Kidney (tissue), 22 donors: ENCODE measurements at places on chromosomes 2 and 18. TPM values are rescaled to one million over a fixed set of nuclear protein-coding genes. Genes with fewer than 3 reads are reported as not detected.

DNA sequence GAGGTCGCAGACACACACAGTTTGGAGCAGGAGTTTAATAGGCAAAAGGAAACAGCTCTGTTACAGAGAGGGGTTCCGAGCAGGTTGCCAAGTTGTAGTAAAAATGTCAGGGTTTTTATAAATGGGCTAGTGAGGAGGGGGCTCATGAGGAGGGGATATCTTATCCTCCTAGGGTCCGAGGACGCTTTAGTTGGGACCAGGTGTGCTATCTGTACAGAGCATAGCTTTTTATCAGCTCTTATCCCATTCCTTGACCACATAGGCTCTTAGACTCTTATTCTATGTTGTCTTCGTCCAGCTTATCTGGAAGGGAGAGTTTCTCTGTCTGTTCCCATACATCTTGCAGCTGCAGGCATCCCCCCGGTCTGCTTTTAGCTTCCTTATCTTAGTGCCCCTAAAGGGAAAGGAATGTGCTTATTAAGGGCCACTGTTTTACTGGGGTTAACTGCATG lies 44.7 kb downstream of the PDK1 start:
- DNase-seq, result no peak

The MRO gene
- 2.9 TPM for total RNA-seq

GRCh38 chr18:6509417-6509816 lies 94.7 kb upstream of the L3MBTL4 start:
- DNase-seq, result no peak

- no peak for DNase-seq
Observed at GRCh38 chr2:168189835-168190569, 57.4 kb downstream of the STK39 start.

The CLEC4F gene
- total RNA-seq, result 0.72 TPM

DNA sequence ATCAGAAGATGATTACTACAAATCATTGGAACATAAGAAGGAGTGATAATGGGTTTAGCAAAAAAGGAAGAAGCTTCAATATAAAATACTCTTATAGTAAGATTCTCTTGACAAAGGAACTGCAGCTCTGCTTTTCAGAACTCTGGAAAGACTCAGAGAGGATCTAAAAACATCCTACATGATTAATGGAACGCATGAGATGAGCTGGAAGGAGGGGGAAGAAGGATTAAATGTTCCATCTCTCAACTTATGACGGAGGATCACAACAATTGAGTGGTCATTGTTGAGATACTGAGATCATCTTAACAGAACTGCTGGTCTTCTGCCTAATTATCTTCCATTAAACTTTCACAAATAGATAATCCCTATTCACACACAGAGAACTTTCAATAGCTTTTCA lies 267.5 kb upstream of the SLC8A1 start:
- no peak for DNase-seq

DNA sequence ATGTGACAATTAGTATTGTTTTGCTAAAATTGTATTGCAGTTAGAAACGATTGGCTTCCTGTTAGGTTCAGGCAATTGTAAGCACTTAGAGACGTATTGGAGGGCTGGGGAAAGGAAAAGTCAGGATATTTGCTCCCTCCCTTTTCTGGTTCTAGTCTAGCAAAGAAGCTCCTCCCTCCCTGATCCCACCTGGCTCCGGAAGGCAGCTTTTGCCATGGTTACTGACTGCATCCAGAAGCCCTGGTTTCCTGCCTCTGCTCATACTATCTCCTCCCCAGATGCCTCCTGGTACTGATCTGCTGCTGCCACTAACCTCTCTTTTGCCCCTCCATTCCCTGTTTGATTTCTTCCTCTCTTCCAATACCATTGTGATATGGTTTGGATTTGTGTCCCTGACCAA lies 275.9 kb downstream of the MREG start:
- DNase-seq, result no peak

DNA sequence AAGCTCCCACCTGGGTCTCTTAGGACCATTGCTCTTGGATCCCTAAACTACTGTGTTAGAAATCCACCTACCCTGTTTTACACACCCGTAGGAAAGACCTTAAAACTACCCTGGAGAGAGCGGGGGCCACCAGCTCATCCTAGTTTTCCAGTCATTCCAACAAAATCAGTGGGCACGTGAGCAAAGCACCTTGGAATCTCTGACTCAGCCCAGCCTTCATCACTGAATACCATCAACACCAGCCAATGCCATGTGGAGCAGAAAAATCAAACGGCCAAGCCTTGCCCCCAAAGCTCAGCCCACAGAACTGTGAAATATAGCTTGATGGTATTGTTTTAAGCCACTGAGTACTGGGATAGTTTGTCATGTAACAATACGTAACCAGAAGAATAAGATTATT lies 449.7 kb upstream of the CHAC2 start:
- no peak for DNase-seq

- DNase-seq, result no peak
Observed at GRCh38 chr2:177296040-177296439, 31.5 kb upstream of the NFE2L2 start.

The KIF1A gene
- 0.54 TPM for total RNA-seq
